ENCODE measurements at places on chromosomes 6 and 20.

DNA sequence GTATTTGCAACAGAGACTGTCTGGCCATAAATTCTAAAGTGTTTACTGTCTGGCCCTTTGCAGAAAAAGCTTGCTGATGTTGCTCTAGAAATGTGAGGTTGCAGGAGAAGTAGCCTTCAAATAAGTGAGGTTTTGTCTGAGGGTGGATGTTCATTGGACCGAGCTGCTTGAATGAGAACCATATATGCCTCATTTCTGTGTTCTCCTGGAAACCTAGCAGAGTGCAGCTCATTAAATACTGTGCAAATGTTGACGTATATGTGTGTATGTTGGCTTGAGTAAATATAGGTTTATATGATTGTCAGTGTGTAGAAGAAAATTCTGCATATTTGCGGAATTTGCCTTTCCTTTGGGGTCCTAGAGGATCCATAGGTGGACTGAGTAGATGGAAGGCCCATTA is 39.0 kb downstream of the CHMP4B start:
- no peak for DNase-seq

DNA sequence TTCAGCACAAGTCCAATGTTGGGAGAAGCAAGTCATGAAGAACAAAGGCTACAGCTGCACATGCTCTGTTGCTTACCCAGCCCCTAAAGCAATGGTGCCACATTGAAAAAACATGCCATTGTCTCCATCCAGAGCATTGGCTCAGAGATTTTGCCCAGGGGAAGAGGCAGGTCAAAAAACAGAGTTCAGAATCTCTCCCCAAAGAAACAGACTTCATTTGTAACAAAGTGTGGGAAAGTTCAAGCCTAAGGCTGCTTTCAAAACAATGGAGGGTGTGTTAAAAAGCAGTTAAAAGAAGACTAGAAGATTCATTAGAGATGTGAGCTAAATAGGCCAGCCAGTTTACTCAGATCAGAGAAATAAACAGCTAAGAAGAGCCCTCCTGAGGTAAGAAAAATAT is 63.6 kb downstream of the DZANK1 start:
- DNase-seq: no peak

GRCh38 chr20:58760856-58761255 is 68.3 kb downstream of the NPEPL1 start:
- DNase-seq: no peak

DNA sequence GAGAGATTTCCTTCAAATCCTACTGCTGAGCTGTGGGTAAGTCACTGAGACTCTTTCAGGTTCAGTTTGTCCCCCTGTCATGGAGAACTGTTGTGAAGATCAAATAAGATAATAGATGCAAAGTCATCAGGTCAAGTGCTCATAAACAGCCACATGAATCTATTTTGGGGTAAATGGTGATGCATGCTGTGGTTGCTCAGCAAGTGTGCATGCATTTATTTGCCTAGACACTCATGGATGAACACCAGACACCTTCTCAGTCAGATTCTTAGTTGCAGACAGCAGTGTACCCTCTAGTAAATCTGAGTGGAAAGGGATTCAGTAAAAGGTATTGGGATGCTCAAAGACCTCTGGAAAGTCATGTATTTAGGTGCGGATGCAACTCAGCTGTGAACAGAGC is 168.0 kb upstream of the FOXA2 start:
- DNase-seq: no peak

- no peak for DNase-seq
Observed at GRCh38 chr6:169370054-169370453, 116.4 kb upstream of the THBS2 start.
